ENCODE measurements at places on chromosomes 7 and 10. TPM values are rescaled to one million over a fixed set of nuclear protein-coding genes. Genes with fewer than 3 reads are reported as not detected.

Gene C10orf53
- total RNA-seq, result not detected

Gene CCM2
- total RNA-seq, result 30.6 TPM

Gene GPR26
- 1.4 TPM for total RNA-seq

Gene VAX1
- total RNA-seq, result 0.33 TPM

Gene PAPOLB
- total RNA-seq, result 1.5 TPM

Gene FAM25A
- not detected for total RNA-seq

Gene CTTNBP2
- 19.7 TPM for total RNA-seq

Measured in camera-type eye (tissue), 1 donor.